Activated CD8-positive, alpha-beta T cell treated with anti-CD3 and anti-CD28 coated beads, Interleukin-2, amount 10 ng/mL, durations not matched to agents 7 days and 5 days (primary cell): ENCODE measurements at places on chromosomes 1 and 21. TPM values are rescaled to one million over a fixed set of nuclear protein-coding genes. Genes with fewer than 3 reads are reported as not detected.

Gene S100B
- total RNA-seq = 8.5 TPM

Gene RCSD1
- 143 TPM for total RNA-seq

Gene TRABD2B
- not detected for total RNA-seq

Gene PMVK
- 43.8 TPM for total RNA-seq

Gene MFSD2A
- total RNA-seq = 4.1 TPM

Gene MIXL1
- total RNA-seq = not detected

Gene OR1C1
- not detected for total RNA-seq

DNA sequence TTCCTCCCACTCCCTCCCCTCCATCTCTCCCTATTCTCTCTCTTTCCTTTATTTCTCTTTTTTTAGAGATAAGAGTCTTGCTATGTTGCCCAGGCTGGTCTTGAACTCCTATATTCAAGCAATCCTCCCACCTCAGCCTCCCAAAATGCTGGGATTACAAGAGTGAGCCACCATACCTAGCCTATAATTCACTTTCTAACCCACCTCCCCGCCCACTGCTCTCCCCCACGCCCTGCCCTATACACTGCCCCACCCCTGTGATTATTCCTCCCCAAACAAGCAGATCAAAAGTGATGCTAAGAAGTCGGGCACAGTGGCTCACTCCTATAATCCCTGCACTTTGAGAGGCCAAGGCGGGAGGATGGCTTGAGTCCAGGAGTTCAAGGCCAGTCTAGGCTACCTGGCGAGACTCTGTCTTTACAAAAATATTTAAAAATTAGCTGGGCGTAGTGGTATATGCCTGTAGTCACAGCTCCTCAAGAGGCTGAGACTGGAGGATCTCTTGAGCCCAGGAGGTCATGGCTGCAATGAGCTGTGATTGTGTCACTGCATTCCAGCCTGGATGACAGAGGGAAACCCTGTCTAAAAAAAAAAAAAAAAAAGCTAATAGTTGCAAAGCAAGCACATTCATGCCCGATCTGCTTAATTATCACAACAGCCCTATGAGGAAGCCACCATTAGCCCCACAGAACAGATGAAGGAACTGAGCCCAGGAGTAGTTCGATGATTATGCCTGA is 12.8 kb upstream of the E2F2 start:
- DNase-seq = no peak

- DNase-seq = no peak
These were observed 96.6 kb upstream of the IPO9 start for GRCh38 chr1:201732351-201732750.

DNA sequence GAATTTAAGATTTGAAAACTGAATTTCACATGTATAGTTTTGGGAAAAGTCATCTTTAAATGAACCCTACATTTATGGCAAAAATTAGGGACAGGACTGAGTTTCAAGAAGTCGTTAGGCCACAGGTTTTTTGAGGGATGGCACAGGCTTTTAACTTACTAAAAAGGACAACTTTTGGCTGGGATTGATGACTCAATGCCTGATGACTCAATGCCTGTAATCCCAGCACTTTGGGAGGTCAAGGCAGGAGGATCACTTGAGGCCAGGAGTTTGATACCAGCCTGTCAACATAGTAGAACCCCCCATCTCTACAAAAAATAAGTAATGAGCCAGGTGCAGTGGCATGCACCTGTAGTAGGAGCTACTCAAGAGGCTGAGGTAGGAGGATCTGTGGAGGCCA is 15.9 kb downstream of the UCK2 start:
- DNase-seq = no peak

- no peak for DNase-seq
These were observed 25.0 kb upstream of the CHRM3 start for GRCh38 chr1:239361403-239361802.

GRCh38 chr1:94462606-94463005 is 44.4 kb downstream of the ABCD3 start:
- no peak for DNase-seq

DNA sequence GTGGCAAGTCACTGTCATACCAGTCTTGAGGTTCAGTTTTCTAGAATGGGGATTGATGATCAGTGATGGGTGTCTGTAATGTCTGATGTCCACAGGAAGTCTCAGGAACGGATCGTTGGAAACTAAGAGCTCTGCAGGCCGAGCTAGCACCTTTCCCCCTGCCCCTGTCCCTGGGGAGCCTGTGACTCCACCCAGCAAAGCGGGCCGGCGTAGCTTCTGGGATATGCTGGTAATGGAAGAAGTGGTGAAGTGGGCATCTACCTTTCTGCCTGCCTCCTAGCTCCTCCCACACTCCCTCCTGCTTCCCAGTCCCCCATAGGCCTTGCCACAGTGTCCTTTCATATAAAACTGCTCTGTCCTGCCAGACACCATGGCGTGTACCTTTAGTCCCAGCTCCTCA is 13.4 kb downstream of the HYI start:
- DNase-seq = no peak

- no peak for DNase-seq
These were observed 11.6 kb downstream of the ERRFI1 start for GRCh38 chr1:8014381-8014988.

DNA sequence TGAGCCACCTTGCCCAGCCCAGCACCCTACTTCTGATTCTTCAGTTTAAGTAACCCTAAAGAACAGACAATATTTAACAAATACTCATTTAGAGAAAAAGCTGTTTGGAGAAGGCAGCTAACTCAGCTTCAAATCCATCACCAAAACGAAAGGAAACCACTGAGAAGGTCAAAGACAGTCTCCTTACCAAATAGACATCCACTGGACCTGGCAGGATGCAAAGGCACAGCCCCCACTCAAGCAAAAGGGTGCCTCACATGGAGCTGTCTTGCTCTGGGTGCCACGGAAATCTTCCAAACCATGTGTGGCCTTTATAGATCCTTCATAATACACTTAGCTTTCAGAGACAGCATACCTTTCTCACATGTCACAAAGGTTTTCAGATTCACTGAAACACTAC is 165.5 kb downstream of the RERE start:
- DNase-seq = no peak

DNA sequence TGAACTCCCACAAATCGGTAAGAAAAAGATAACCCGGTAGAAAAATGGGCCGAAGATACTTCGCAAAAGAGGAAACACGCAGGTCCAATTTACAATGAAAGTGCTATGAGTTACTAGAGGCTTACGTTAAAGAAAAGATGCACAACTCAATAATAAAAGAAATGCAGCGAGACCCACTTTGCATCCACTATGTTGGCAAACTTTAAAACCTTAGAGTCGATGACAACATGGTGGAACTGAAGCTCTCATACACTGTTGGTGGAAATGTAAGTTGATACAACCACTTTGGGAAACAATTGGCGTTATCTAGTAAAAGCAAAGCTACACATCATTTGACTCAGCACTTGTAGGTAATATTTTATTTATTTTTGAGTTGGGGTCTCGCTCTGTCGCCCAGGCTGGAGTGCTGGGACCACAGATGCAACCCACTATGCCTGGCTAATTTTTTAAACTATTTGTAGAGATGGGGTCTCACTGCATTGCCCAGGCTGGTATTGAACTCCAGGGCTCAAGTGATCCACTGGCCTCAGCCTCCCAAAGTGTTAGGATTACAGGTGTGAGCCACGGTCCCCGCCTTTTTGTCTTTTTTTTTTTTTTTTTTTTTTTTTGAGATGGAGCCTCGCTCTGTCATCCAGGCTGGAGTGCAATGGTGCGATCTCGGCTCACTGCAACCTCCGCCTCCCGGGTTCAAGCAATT is 696 bp upstream of the GPATCH3 start:
- DNase-seq = no peak

DNA sequence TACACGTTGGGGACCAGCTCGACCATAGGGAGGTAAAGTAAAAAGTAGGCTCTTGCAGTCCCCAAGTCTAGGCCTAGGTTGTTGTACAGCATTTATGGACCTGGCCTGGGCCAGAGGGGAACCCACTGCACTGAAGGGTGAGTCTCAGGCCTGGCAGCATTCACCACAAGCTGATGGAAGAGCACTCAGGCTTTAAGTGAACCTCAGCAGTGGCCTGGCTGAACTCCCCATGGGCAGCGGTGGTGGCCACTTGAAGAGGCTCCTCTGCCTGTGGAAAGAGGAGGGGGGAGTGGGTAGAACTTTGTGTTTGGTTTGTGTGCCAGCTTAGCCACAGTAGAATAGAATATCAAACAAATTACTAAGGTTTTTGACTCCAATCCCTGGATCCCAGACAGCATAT is 176.2 kb upstream of the PRMT6 start:
- no peak for DNase-seq

- DNase-seq = no peak
These were observed 4.3 kb downstream of the F3 start for GRCh38 chr1:94537254-94537653.

DNA sequence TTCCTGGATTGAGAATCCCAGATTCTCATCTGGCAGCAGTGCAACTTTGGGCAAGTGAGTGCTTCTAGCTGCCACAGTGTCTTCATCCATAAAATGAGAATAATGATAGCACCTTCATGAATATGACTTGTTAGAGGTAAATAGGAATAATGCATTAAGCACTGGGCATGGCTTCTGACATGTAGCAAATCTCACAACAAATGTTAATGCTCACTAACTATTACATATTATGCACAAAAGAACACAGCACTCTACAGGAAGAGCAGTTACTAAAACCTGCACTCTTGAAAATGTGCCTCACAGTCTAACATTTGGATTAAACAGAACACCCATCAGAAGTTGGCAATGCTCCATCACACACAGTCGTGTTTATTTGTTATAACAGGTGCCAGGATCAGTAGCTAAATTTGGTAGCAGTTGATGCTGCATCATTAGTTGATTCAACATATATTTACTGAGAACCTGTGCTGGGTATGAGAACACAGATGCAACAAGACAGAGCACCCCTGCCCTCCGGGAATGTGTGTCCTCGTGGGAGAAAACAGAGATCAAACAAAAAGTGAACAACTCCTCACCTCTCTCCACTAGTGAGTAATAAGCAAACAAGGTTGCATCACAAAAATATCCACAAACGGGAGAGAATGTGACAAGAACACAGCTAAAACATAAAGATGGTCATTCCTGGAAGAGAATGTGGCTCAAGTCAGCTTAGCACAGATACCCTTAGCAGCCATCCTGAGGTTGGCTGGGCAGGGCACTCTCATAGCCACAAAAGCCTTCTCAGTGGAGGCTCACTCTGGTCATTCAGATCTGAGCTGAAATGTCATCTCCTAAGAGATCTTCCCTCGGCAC is 26.2 kb upstream of the LBR start:
- DNase-seq = no peak

DNA sequence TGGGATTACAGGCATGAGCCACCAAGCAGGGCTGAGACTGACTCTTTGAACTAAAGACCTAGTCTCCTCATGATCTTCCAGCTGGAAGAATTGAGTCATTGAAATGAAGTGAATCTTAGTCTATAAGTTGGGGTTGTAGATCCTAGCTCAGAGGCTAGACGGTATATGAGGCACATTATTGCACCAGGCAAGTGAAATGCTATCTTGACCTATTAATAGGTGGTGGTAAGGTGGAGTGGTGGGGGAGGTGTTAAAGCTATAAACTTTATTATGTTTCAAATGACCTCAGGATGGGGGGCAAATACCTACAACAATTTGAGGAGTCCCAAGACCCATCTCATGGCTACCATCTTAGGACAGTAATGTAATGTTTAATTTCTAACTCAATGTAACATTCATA is 36.8 kb upstream of the SLC16A1 start:
- DNase-seq = no peak

GRCh38 chr1:78147031-78147430 is 101.3 kb downstream of the GIPC2 start:
- no peak for DNase-seq

- DNase-seq = no peak
These were observed 27.0 kb downstream of the SLAMF1 start for GRCh38 chr1:160619742-160620277.

DNA sequence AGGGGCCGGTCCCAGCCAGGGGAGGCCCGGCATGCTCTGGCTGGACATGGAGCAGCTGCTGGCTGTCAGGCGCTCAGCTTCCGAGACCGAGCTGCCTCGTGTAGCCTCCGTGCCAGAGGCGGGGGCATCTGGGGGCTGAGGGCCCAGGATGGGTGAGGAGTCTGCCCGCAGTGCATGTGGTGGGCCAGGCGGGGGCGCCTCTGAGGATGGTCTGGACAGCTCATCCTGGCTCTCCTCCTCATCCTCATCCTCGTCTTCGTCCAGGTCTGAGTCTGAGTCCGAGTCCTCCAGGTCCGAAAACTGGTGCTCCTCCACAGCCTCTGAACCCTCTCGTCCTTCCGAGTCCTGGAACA is 28.9 kb upstream of the EDN2 start:
- DNase-seq = peak; percentile 27

DNA sequence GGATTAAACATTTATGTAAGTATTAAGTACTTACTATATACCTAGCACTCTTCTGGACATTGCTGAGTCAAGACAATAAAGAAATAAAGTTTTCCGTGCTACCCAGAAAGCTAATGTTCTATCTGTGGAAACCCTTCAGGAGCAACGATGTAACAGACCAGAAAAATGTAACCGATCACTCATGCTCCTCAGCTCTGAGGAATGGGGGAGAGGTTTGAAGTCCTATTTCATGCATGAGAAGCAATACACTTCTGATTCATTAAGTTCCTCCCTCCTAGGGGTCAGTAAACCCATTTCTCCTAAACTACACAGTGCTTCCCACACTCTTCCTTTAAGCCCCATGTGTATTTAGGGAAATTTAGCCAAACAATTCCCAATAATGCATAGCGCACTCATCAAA is 25.6 kb upstream of the KAZN start:
- DNase-seq = no peak

DNA sequence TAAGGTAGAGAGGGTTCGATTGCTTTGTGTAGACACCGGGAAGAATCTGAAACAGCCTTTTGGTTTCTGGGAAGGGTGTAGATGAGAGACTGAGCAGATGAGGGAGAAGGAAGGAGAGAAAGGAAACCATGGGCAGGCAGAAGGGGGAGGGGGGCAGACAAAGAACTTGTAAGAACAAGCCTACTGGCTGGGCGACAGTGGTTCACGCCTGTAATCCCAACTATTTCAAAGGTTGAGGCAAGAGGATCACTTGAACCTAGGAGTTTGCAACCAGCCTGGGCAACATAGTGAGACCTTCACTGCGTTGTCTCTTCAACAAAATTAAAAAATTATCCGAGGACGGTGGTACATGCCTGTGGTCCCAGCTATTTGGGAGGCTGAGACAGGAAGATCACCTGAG is 106.2 kb downstream of the TM2D1 start:
- DNase-seq = no peak

DNA sequence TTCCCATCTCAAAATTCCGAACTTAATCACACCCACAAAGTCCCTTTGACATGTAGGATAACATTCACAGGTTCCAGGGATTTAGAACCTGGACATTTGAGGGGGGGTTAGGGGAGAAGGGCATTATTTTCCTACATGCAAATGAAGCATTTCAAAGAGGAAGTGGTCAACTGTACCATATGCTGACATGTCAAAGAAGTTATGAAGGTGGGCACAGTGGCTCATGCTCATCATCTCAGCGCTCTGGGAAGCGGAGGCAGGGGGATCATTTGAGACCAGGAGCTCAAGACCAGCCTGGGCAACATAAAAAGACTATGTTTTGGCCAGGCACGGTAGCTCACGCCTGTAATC is 35.7 kb downstream of the PTP4A2 start:
- no peak for DNase-seq

GRCh38 chr1:156813750-156814570 is 2.7 kb downstream of the SH2D2A start:
- DNase-seq = peak; percentile 83
